ENCODE measurements at places on chromosomes 5 and 9.
A peak's percentile ranks its signal among the peaks of the same experiment; 100 is the strongest.

DNA sequence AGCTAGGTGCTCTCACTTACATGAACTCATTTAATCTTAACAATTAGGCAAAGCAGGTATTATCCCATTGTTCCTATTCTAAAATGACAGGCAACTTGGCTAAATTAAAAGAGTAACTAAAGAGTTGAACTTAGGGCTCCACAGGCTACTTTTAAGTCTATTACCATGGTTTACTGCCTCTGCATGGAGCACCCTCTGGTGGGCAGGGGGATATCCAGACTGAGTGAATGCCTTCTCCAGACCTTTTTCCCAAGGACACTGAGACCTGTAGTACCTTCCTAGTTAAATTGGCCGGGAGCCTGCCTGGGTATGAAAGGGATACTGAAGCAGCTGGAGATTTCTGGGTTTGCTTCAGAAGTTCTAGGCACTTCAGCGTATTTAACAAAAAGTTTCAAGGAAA is 238.1 kb downstream of the ELAVL2 start:
- DNase-seq = no peak

GRCh38 chr5:67416986-67417385 is 220.4 kb upstream of the CD180 start:
- no peak for DNase-seq

DNA sequence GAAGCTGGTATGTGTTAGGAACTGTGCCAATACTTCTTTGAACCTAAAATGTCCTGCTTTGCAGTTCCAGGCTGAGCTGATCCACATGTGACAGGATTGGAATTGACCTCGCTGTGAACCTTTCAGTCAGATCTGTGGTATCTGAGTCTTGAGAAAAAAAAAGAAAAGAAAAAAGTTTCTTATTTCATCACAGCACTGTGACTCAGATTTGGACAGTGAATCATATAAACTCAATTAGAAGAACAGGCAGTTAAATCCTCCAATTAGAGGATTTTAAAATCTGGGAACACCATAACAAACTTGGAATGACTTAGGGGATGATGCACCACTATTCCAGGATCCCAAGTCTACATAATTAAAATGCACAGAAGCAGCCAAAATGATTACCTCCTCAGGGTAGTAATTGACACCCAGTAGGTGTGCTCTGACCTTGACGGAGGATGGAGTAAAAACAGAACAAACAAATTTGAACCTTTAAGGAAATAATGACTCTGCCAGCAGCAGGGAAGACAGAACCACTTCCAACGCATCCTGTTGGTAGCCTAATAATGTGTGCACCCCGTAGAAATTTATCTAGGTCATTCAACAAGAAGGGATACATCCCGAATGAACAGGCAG is 57.8 kb upstream of the RAI14 start:
- no peak for DNase-seq

- DNase-seq = no peak
These were observed 18.6 kb downstream of the PSD2 start for GRCh38 chr5:139814191-139814601.

DNA sequence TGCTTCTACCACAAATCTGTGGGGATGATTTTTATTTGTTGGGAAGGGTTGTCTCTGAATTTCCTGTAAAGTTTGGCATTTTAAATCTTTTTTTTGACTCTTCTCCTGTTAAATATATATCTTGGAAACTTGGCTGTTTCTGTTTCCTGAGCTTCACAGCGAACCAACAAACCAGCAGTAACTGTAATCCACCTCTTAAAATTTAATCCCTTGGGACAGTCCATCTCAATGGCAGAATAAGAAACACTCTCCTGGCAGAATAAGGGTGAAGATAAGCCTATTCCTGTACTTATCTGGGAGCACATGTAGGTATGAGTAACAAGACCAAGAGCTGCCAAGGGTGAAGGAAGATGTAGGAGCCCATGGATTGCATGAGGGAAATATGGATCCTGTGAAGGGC is 73.1 kb upstream of the RPS23 start:
- DNase-seq = no peak

GRCh38 chr5:16759147-16759773 is 142.5 kb upstream of the RETREG1 start:
- no peak for DNase-seq

GRCh38 chr5:135020111-135020895 is 13.7 kb downstream of the PITX1 start:
- DNase-seq = no peak

DNA sequence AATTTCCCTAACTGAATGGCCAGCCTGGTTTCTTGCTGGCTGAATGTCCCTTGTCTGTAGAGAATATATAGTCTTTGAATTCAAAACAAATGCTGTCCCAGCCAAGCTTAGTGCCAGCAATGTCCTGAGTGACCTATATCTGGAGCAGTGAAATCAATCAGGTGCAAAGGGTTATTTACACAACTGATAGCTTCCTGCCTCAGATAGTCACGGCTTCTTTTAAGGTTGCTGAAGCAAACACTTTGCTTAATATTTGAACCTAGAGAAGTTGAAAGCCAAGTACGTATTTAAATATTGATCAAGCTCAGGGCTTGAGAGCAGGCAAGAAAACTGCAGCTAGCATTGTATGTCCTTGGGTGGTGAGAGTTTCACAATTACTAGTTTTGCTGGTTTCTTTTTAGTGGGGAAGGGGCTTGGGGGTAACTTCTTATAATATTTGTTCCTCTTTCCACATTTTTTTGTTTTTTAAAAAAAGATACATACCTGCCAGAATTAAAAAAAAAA is 2.0 kb upstream of the ARHGEF28 start:
- DNase-seq = no peak

DNA sequence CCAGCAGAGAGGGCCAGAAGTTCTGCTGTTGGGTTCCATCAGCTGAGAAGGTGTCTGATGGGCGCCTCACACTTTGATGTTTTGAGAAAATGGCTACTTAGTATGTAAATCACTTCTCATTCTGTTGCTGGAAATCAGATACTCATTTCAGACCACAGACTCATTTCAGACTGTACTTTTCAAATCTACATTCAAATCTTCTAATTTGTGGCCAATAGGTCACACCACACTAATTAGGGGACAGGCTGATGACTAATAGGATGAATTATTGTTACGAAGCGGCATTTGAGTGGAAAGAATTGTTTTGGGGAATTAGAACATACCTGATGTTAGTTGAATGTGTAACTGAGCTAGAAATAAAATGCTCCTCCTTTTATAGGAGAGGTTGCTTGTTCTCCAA is 13.2 kb downstream of the MTAP start:
- no peak for DNase-seq

DNA sequence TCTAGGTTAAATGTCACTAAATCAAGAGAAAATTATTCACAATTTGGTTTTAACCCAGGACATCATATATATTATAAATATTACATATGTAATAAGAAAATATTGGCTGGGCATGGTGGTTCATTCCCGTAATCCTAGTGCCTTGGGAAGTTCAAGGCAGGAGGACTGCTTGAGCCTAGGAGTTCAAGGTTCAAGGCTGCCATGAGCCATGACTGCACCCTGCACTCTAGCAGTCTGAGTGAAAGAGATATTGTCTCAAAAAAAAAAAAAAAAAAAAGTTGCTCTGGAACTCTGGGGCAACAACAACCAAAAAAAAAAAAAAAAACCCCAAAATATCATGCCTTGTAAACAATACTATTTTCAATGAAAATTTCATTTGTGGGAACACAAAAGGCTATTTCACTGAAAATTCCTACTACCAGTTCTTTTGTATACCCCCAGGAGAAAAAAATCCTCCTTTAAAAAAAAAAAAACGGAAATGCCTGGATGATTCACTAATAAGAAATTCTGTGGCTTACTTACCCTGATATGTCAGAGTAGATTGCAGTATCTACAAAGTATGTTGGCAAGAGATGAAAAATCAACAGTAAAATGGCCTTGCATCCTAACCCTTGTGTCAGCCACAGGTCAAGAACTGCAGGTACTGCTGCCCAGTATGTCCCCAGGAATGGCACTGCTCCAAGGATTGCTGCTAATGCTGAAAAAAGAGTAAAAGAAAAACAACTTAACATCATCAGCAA is 22.6 kb upstream of the CTNNAL1 start:
- DNase-seq = no peak

- no peak for DNase-seq
These were observed 30.1 kb upstream of the HAND1 start for GRCh38 chr5:154508114-154508513.

DNA sequence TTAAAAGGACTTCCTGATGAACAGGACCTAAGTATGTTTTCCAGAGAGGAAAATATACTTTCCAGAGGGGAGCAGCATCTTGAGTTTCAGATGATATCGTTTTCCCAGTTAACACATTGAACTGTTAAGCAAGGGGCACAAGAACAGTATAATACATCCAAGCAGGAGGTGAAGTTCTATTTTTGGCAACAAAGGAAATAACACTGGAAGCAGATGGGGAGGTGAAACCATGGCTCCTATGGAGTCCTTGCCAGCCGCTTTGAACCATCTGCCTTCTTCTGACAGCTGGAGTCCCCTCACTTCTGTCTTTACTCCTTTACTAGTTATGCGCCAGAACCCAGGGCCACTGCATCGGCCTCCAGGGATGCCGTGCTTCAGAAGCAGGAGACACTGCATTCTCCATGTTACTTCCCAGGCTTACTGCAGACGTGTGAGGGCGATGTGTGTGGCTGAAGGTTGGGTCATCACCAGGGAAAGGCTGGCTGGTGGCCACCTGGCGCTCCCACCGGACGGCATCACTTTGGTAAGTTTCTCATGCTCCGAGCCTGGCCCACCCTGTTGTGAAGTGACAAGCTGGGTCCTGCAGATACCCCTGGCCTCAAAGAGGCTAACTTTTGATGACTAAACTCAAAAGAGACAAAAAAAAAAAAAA is 77.8 kb downstream of the TTLL11 start:
- DNase-seq = no peak

- no peak for DNase-seq
These were observed 221.6 kb upstream of the CTNND2 start for GRCh38 chr5:12125895-12126294.

DNA sequence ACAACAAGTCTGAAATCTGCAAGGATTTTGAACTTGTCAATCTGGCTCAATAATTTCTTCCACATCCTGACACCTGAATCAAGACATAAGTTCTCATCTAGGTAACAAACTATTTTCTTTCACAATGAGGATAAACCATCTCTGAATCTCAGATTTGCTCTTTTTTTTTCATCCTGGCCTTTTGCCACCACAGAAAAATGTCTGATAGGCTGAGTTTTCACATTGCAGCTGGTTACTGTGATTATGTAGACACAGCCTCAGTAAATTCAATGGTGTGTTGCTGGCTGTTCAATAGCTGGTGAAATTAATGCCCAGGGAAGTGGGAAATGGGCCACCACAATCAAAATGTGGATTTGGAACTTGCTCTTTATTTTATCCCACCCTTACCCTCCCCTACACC is 2.8 kb upstream of the ADRA1B start:
- no peak for DNase-seq

DNA sequence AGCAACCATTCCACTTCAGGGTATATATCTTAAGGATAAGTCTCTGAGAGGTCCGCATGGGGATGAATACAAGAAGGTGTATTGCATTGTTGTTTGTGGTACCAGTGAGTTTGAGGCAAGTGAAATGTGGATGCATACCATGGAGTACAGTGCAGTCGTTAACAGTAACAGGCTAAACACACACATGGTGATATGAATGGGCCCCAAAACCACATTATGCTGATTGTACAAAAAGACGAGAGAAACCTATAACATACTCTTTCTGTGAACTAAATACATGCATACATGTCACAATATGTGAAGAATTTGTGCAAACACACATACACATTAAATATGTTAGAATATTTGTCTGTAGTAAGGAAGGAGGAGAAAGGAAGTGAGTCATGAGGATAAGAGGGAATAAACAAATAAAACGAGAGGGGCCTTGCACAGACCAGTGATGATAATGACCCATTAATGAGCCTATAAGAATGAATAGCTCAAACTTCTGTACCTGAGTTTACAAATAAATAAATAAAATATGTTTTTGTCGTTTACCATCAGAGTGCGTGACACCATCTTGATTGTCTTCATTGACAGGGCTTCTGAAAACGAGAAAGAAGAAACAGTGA is 66.5 kb upstream of the RICTOR start:
- no peak for DNase-seq

DNA sequence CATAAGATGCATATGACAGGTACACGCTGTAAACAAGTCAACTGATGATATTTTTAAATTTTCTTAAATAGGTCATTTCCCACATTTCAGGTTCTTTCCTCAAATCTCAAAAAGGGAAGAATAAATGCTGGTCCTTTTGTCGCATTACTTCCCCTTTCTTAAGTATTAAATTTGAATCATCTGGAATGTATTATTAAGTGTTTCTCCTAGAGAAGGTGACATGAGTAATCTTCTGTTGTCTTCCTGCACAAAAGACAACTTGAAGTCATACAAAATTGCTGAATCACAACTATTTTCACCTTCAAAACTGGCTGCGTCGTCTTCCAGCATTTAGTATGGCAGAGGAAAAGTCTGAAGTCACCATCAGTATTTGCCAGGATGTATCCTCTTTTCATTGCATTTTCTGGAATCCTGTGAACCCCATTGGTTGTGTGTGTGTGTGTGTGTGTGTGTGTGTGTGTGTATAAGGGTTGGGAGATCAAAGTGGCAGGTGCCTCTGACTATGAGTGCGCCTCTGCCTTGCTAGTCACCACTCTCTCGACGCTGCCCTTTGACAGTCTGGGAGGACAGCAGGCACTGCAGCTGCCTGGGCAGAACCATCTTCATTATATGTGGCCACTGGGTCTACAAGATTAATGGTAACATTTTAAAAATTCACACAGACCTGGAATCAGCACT is 86.9 kb downstream of the MVB12B start:
- no peak for DNase-seq

DNA sequence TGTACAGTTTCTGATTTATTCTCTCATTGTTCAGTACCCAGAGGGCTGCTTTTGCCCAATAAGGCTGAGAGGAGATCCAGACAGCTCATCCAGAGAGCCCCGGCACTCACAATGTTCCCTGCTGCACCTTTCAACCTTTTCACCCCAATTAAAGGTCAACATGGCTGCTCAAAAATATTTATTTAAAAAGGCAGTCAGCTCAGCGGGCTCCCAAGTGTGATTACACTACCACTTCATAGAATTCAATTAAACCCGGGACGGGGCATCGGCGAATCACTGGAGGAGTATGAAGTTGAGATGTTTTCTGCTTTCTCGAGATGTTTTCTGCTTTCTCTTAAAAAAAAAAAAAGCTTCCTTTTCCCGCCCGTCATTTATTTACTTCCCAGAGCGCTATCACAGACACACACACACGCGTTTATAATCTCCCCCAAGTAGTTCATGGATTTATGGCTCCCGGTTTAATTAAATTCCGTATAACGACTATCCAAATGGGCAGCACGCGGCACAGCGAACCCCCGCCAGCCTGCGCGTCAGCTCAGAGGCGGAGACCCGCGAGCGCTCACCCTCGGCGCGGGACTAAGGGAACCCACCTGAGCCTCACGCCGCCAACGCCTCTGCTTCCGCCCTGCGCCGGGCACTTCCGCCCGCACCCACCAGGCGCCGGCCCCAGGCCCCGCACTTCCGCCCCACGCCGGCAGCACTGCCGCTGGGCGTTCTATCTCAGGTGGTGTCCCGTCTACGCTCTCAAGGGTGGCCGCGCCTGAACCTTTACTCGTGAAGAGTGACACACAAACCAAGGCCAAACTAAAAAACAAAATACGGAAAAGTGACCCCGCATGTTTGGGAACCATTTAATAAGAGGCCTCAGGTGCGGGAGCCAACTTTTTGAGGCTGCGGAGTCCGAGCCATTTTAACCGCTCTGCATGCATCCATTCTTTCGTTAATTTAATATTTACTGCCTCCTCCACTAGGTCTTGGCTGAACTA is at the start of gene C5orf63:
C5orf63 (minus strand) TSS at position 642 of the 986 bp plus-strand sequence. CDS start 14,507 bp downstream, outside the sequence.
- peak; percentile 34 for DNase-seq

Measured in endothelial cell (in vitro differentiated cells).